Stimulated activated CD4-positive, alpha-beta T cell treated with anti-CD3 and anti-CD28 coated beads, TNF-alpha, amount 100 ng/mL, for 24 hours (primary cell): ENCODE measurements at places on chromosomes 7 and 10.

DNA sequence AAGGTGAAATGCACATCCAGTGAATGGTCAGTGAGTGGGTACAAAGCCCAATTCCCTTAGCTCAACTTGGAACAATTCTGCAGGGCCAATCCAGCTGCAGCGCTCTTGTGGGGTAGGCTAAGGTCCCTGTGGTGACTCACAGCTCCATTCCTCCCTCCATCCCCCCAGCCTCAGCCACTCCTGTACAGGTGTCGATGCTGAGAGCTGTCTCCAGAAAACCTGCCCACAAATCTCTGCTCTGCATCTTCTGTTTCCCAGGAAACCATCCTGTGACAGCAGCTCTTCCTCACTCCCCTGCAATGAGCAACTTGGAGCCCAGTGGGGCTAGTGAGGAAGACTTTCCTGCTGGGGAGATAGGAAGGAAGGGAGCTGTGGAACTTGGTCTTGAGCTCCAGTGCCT lies 244.7 kb upstream of the GPR26 start:
- no peak for DNase-seq

- no peak for DNase-seq
Observed at GRCh38 chr7:144821067-144821466, 14.8 kb downstream of the TPK1 start.

DNA sequence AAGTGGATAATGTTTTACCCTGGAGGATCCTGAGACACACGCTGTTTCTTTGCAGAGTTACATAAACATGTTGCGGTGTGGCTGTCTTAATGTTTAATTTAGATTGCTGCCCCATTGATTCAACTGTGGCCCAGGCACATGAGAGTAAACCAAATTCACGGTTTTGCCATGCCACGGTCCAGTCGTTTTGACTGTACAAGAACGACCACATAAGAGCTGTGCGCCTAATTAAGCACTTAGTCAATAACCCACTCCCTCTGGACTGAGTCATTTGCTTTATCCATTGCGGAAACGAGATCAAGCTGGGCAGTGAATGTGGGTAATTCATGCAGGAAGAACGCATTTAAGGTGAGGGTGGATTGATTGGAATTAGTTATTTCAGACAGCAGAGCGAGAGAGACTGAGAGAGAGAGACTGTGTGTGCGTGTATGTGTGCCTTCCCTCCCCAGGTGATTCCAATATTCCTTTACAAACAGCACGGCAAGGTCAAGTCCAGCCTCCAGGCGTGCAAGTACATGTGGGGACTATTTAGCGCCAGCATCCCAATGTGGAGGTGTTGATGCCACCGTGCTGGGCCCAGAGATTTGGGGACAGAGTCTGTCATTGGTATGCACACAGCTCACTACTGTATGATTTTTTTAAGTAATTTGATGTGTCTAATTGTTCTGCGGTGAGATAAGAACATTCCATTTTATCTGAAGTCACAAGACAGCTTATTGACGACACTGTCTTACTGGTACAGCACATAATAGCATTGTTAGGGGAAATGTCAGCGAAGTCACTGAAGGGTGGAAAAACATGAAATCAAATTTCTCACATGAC lies 8.4 kb upstream of the TEX36 start:
- DNase-seq: no peak

- DNase-seq: no peak
Observed at GRCh38 chr7:100745184-100745583, 11.8 kb downstream of the ZAN start.

DNA sequence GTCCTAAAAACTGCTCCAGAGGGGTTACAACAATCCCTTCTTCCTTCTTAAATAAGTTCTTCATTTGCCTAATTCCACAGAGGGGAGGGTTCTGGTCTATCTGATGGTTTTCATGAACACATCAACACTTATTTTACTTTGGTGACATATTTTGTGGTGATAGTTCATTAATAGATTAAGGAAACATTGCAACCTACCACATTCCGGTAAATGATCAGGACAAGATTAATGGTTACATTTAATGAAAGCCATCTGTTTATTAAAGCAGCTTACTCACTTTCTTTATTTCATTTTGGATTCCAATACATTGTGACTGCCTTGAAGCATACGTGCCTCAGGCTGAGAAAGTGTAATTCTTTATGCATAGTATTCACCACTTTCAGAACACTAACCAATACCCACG lies 101.0 kb downstream of the SKIDA1 start:
- no peak for DNase-seq

GRCh38 chr7:134831862-134832261 lies 52.4 kb downstream of the CALD1 start:
- no peak for DNase-seq

GRCh38 chr7:85290269-85290668 lies 103.4 kb upstream of the SEMA3D start:
- no peak for DNase-seq

- no peak for DNase-seq
Observed at GRCh38 chr10:13448216-13448615, 80.6 kb downstream of the BEND7 start.

GRCh38 chr10:52615331-52615730 lies 157.3 kb downstream of the MBL2 start:
- no peak for DNase-seq

- no peak for DNase-seq
Observed at GRCh38 chr10:34024693-34025425, 690.4 kb upstream of the NRP1 start.

GRCh38 chr10:94487575-94487974 lies 58.0 kb upstream of the HELLS start:
- DNase-seq: no peak

- DNase-seq: no peak
Observed at GRCh38 chr7:144022169-144022568, 22.0 kb downstream of the OR6B1 start.

DNA sequence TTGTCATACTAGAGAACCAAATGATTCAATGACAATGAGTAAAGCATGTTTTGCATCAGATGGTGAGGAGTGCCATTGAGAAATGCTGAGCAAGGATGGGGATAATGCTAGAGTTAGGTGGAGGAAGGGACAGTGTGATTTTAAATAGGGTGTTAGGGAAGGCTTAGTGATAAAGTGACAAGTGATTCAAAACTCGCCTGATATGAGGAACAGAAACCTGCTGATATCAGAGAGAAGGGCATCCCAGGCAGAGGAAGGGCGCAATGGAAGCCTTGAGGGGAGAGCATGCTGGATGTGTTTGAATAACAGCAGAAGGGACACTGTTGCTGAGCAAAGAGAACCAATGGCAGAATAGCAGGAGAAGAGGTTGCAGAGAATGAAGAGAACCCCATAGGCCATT lies 196.2 kb downstream of the NRG3 start:
- DNase-seq: no peak

DNA sequence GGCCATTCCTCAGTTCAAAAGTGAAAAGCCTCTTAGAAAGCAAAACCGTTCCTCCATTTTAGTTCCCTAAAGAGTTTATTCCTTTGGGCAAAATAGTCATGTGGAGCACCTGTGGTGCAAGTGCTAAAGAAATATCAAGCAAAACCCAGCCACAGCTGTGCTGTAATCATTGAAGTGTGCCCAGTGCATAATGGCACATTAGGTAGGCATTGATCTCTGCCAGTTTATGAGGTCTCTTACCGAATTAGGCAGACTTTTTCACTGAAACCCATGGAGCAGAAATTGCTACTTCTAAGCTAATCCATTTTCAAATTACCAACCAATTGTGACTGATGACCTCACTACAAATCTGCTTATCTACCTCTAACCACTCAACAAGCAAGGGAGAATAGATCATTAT lies 97.2 kb upstream of the SEMA3A start:
- DNase-seq: no peak

DNA sequence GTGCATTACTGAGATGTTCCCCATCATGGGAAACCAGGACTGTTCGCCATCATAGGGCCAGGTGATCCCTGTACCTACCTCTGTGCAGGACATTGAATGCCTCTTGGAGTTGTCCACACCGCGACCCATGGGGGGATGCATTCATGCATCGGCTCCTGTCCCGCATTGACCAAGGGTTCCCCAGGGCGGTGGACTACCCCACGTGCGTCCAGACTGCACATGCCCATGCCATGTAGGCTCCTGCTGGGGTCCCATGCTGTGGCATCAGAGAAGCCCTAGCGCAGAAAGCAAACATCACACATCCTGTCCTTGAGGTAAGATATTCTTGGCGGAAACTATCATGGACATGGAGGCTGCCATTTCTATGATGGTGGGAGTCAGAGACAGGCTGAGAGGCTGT lies 121.6 kb upstream of the UNC5B start:
- DNase-seq: no peak

DNA sequence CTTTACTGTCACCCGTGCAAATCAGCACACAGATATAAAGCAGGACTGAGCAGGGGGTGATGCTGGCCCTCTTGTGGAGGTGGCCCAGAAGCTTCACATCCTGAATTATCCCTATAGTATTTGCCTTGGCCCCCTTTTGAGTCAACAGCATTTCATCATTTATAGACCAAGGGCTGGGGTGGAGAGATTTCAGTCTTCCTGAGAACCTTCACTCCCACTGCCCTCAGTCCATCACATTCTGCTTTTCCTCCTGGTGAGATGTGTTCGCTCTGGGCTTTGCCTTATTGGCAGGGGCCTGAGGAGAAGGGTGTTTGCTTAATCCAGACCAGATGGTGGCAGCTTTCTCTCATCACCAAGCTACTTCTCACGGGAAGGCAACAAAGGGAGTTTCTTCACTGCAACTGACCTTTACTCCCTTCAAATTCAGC lies 47.7 kb downstream of the NOC3L start:
- no peak for DNase-seq

DNA sequence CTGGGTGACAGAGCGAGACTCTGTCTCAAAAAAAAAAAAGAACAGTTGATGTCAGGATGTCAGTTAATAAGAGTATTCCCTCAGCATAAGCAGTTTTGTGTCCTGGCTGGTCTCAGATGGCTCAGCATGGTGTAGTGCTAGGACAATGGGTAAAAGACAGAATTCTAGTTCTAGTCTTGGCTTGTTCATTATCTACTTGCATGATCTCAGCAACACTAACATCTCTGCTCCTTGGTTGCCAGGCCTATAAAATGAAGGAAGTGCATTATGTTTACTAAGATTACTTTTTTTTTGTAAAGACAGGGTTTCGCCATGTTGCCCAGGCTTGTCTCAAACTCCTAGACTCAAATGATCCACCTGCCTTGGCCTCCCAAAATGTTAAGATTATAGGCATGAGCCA lies 84.3 kb upstream of the SP8 start:
- no peak for DNase-seq
